ENCODE measurements at places on chromosomes 6 and 20.

DNA sequence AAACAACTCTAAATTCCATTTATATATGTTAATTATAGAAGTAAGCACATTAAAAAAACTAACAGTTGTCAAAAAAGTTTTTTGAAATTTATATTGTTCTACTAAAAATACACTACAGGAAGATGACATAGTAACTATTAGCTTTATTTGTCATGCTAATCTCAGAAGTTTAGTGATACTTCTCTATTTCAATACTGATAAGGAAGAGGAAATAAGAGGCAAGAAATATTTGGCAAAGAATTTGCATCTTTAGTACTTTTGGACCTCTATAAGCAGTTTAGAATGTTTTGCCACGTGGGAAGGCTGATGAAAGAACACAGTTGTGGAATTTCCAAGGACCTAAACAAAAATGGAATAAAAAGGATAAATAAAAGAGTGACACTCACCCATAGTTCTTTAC is 12.6 kb downstream of the IFNGR1 start:
- no peak for DNase-seq

DNA sequence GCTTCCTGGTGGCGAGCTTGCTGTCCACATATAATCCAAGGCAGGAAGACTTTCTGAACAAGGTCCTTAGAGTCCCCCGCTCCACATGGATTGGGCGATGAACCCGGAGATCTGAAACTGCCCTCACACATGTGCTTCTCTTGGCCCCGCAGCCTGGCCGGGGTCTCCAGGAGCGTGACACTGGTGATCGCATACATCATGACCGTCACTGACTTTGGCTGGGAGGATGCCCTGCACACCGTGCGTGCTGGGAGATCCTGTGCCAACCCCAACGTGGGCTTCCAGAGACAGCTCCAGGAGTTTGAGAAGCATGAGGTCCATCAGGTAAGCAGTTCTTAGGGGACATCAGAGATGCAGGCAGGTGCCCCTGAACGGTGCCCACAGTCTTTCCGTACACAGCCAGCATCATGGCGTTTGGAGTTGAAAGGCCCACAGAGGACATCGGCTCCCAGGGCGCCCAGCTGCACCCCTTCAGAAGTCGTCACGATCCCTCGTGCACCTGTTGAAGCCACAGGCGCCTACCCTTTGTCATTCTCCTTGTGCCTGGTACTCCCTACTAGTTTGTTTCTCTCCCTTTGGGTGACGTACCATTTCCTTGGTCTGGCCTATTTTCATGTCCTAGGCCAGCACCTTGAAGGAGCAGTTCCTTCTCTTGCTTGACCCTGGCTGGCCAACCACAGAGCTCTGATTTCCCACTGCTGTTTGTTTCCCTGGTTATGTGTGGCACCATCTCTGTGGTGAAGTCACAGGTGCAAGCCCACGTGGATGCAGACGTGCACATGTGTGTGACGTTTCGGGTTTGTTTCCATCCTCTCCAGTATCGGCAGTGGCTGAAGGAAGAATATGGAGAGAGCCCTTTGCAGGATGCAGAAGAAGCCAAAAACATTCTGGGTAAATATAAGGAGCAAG is 43.3 kb upstream of the IRF4 start:
- no peak for DNase-seq

DNA sequence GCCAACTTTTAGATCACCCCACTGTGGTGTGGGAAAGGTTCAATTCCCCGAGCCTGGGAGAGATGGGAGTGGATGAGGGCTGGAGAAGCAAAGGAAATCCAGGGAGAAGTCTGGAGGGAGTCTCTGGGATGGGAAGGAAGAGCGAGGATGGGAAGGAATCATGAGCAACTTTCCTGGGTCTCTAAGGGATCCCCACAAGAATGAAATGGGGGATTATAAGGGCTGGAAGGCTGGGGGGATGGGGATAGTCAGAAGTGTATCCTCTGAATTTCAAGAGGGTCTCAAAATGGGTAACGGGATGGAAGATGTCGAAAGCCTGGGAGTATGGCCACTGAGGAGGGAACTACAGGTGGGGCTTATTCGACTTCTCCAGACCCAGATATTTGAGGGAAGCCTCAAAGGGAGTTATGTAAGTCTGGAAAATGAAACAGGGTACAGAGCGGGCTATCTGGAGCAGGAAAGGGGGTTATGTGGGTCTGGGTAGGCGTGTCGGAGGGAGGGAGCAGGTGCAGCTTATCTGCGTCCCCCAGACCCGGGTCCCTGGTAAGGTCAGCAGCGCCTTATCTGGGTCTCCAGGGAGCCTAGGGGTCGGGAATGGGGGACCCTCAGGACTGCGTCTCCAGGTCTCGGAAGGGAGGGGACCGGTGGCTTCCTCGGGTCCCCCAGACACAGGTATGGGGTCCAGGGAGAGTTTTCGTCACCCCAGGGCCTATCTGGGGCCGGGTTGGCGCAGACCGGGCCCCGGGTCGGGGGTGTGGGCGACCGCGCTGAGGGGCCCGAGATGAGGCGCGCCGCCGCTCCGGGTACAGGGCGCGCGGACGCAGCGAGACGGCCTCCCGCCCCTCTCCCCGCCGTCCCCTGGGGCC is 550 bp downstream of the PLAGL2 start:
- DNase-seq: no peak

GRCh38 chr6:99434702-99435530 is 9.8 kb upstream of the PNISR start:
- no peak for DNase-seq

DNA sequence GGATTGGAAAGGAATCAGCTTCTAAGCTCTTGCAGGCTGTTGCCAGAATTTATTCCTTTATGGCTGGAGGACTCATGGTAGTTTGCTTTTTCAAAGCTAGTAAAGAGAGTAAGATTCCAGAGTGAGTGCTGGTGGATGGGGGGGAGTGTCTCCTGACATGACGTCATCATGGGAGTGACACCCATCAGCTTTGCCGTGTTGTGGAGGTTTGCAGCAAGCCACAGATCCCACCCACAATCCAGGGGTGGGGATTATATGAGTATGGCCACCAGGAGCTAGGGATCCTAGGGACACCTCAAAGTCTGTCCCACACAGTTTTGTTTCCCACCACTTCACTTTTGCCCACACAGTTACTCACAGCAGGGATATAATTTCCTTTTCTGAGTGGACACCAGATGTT is 28.7 kb upstream of the PMEPA1 start:
- DNase-seq: no peak

DNA sequence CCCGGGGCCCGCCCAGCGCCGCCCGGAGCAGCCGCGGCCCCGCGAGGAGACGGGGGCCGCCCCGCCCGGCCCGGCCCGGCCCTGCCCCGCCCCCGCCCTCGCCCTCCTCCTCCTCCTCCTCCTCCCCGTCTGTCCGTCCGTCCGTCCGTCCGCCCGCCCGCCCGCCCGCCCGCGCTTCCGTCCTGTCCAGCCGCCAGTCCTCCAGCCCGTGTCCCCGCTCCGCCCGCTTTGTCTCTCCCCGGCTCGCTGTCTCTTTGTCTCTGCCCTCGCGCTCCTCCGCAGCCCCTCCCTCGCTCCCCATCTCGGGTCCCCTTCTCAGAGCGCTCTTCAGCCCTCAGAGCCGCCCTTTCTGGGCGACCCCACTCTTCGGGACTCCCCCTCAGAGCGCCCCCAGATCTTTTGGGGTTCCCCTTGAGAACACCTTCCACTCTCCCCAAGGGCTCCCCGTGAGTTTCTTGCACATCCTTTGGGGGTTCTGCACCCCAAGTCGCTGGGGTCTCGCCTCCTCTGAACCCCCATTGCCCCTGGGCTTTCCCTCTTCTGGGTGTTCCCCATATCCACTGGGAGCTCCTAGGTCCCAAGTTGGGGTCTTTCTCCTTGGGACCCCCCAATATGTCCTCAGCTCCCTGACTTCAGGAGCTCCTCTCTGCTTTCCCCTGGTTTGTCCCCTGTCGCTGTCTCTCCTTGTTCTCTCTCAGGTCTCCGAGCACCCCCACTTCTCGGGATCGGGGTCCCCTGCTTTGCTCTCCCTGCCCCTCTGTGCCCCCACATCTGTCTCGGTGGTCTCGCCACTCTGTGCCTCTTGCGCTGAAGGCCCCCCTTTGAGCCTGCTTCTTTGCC is 79.5 kb upstream of the MYL9 start:
- DNase-seq: no peak

DNA sequence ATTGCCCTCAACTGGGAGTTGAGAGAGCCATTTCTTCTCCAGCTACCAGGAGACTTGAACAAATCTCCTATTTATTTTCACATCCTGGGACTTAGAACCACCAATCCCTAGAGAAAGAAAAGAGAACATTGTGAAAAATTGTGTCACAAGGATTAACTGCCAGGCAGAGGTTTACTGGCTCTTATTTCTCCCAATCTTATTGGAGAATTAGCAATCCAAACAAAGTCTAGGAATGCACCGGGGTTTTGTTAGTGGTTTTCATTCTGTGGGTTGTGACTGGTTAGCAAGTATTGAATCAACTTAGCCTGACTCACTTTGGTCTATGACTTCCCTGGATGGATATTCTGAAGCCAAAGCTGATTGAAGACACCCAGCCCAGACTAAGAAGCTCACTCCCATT is 21.2 kb upstream of the ENPP5 start:
- no peak for DNase-seq

- DNase-seq: no peak
Measured at GRCh38 chr6:4717124-4717523, 59.1 kb upstream of the CDYL start.

DNA sequence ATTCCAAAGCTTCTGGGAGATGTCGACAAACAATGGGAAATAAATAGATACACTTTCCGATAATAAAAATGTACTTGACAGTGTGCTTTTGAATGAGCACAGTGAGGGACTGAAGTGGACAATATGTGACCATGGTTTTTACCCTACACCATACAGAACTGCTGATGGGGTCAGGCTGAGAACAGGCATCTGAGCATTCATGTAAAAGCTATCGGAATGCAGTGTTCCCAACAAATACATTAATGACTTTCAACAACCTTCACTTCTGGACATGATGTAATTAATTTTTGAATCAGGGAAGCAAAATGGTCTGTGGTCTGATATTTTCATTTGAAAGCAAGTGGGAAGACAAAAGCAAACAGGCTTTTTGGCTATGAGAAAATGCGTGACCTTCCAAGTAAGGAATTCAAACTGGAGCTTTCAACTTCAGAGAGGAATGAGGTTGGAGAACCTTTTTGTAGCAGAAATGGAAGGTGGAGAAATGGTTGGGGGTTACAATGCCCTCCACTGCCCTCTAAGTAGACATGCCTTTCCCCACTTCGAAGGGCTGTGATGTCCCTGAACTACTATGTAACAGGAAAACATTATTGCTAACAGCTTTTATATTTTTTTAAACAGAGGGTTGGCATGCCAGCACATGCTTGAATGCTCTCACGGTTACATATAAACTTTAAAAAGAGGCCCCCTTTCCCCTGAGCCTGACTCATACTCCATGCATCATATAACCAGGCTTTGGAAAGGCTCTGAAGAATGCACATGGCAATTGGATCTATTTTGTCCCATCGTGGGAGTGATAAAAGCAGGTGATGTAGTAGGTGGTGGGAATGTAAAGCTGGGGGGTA is 203.5 kb upstream of the CITED2 start:
- no peak for DNase-seq

- no peak for DNase-seq
Measured at GRCh38 chr6:151948002-151948743, 140.7 kb downstream of the ESR1 start.

GRCh38 chr20:35490736-35491181 is 35.4 kb downstream of the CEP250 start:
- DNase-seq: peak; percentile 20

DNA sequence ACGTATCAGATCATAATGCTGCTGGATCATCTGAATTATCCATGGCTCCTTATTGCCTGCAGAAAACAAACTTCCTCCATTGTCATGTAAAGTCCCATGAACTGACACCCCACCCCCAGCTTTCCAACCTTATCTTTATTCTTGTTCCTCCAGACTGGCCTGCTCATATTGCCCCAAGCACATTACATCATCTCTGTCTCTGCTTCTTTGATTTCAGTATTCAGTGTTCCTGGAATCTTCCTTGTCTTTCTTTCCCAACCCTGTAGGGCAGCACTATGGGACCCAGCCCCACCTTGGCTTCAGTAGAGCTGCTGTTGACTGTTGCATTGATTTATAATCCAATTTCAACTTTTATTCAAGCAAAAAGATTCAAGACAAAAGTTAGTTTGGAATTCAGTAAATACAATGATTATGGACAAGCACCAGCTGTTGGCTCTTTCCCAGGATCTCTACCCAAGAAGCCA is 187.5 kb upstream of the ECI2 start:
- DNase-seq: no peak

- no peak for DNase-seq
Measured at GRCh38 chr20:62054451-62054953, 11.2 kb downstream of the TAF4 start.

GRCh38 chr20:40896814-40897700 is 131.6 kb upstream of the TOP1 start:
- DNase-seq: no peak

- DNase-seq: no peak
Measured at GRCh38 chr6:84348801-84349200, 121.4 kb upstream of the CEP162 start.

GRCh38 chr6:156933201-156934068 is 156.3 kb downstream of the ARID1B start:
- no peak for DNase-seq

- DNase-seq: no peak
Measured at GRCh38 chr20:2693286-2694007, 867 bp downstream of the EBF4 start.

- DNase-seq: no peak
Measured at GRCh38 chr6:118735320-118735719, 83.9 kb upstream of the CEP85L start.

GRCh38 chr6:74048387-74048786 is 352.4 kb downstream of the CD109 start:
- no peak for DNase-seq

DNA sequence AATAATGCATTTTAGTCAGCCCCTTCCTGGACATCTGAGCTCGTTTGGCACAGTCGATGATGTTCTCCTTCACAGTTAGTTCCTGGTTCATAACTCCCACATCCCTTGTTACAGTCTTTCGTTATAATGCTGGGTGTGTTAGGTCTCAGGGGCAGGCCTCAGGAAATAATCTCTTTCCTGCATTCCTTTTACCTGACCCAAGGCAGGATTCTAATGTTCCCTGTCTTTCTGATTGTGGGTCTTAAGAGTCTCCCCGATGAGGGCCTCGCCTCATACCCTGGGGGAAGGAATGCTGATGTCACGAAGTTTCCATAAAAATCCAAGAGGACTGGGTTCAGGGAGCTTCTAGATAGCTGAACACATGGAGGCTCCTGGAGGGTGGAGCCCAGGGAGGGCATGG is 104.0 kb upstream of the CARMIL1 start:
- DNase-seq: no peak

GRCh38 chr6:110776413-110776812 is 38.9 kb downstream of the CDK19 start:
- no peak for DNase-seq

GRCh38 chr6:161498359-161498758 is 224.5 kb upstream of the AGPAT4 start:
- no peak for DNase-seq

- DNase-seq: no peak
Measured at GRCh38 chr6:87181903-87182302, 26.5 kb downstream of the ZNF292 start.

GRCh38 chr20:46811224-46812084 is 83.2 kb upstream of the EYA2 start:
- DNase-seq: no peak

Measured in activated naive CD8-positive, alpha-beta T cell treated with anti-CD3 and anti-CD28 coated beads, Interleukin-2, amount 50 U/mL, for 16 hours (primary cell).